Activated T-helper 17 cell treated with anti-CD3 and anti-CD28 coated beads, Interleukin-2, amount 50 U/mL, for 72 hours (primary cell): ENCODE measurements at places on chromosomes 6 and 20. TPM values are rescaled to one million over a fixed set of nuclear protein-coding genes. Genes with fewer than 3 reads are reported as not detected.
A peak's percentile ranks its signal among the peaks of the same experiment; 100 is the strongest.

GRCh38 chr20:20362774-20363433, 5.0 kb upstream of the INSM1 start:
- no peak for ATAC-seq

- no peak for ATAC-seq
Observed at GRCh38 chr20:51620432-51620831, 77.9 kb upstream of the NFATC2 start.

DNA sequence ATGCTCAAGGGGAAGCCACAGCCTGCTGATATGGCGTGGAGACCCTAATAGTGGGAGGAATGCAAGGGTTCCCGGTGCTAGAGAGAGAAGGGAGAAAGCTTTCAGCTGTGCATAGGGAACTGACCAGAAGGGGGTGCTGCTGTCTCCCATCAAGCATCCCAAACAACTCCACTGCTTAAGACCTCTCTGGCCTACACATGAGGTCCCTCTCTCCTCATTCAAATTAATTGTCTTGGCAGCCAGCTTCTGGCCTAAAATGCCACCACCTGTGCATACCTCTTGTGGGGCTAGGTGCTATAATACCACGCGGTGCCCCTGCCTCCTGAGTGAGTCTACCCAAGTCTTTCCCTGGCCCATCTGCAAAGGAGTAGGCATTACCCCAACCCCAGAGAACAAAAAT, 14.5 kb downstream of the ADISSP start:
- ATAC-seq, result peak; percentile 77

DNA sequence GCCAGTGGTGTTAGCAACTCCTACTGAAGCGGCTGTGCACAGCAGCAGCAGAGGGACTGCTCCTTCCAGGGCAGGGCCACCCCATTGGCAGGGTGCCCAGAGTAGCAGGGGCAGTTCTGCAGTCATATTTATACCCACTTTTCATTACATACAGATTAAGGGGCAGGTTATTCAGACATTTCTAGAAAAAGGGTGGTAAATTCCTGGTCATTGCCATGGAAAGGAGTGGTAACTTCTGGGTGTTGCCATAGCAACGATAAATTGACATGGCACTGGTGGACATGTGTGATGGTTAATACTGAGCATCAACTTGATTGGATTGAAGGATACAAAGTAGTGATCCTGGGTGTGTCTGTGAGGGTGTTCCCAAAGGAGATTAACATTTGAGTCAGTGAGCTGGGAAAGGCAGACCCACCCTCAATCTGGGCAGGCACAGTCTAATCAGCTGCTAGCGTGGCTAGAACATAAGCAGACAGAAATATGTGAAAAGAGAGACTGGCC, 45.0 kb downstream of the IYD start:
- ATAC-seq, result no peak

- ATAC-seq, result peak; percentile 28
Observed at GRCh38 chr6:1619673-1620503, 10.2 kb downstream of the FOXC1 start.

DNA sequence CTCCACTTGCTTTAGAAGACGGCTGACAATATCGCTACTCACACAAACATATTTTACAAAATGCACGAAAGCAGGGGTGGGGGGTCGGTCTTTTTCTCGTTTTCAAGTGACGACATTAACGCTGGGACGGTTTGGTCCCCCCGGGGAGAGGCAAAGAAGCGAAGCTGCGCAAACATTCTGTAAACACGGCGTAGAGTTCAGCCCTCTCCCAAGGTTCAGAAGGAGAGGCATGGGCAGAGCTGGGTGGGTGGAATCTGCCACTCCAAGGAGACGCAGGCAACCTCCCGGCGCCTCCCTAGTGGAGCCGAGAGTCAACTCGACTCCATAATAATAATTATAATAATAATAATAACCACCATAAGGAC, 2.4 kb downstream of the NKX2-2 start:
- ATAC-seq, result no peak

GRCh38 chr6:158143700-158144099, 24.4 kb downstream of the SERAC1 start:
- ATAC-seq, result peak; percentile 46

GRCh38 chr6:15995493-15995892, 133.4 kb upstream of the MYLIP start:
- no peak for ATAC-seq

DNA sequence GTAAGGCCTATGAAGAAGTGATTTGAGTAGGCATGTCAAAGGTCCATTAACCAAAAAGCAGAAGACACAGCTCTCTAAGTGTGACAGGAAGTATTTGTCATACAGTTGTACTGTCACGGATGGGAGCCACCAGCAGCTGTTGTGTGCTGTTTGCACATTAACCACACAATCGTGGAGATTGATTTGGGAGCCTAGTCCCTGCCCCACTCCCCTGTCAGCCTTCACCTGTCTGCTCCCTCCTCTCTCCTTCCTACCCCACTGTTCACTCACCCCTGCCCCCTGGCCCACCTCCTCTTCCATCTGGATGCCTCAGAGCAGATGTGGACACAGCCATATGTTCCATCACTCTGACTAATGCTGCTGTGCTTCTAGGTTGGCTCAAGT, 124.7 kb upstream of the SPACA1 start:
- peak; percentile 90 for ATAC-seq

DNA sequence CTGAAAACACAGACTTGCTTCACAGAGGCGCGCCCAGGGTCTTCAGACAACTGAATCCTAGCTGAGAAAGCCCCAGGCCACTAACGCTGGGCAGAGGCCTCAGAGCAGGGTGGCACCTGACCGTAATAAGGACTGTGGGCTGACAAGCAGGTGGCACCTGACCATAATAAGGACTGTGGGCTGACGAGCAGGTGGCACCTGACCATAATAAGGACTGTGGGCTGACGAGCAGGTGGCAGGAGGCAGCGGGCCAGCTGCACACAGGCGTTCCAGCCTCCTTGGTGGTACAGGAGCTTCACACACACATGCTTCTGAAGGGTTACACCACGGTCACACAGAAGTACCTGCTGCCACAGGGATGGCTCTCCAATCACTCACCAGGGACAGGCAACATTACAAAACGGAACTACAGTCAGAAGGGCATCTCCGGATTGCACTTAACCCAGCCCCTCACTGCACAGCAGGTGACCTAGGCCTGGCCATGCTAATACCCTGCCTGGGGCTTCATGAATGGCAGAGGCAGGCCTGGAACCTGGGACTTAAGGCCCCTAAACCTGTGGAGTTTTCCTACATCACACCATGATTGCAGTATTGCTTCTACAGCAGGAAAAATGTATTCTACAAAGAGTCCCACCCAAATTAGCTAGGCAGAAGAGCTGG, 50.8 kb downstream of the PSMG4 start:
- ATAC-seq, result no peak

GRCh38 chr20:4820806-4821518, 99.3 kb downstream of the PRND start:
- ATAC-seq, result no peak

- no peak for ATAC-seq
Observed at GRCh38 chr20:34164381-34164984, 52.4 kb upstream of the EIF2S2 start.

DNA sequence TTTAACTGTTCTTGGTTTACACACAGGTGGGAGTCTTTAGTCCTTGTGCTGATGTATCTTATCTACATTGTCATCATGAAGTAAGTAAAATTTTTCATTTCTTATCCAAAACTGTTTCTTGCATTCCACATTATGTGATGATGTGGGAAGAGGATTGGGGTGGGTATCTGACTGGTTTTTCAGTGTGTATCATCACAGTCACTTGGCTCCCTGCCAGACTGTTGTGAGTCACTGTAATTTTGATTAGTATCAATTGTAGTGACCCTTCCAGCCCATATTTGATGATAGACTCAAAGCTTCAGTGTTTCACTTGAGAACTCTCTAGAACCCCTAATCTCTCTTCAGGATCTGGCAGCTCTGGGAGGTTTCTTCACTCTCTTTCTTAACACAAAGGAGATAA, 84.5 kb upstream of the RIN2 start:
- no peak for ATAC-seq

GRCh38 chr20:17557675-17558006, 12.2 kb upstream of the DSTN start:
- no peak for ATAC-seq

DNA sequence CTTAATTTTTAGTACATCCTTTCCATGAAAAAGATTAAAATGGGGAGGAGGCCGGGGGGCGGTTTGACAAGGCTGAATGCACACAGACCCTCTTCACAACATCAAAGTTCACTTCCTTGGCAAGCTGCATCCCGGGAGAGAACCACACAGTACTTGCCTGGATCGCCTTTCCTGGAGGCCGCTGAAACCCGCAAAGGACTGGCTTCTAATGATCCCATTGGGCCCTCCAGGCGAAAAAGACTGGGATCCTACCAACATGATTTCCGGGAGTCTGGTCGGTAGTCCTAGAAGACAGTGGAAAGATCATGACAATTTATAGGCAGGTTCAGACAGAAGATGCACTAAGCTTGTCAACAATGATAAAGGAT, 60.2 kb downstream of the RIPOR2 start:
- ATAC-seq, result no peak

GRCh38 chr6:87825821-87826221, 123.8 kb upstream of the AKIRIN2 start:
- peak; percentile 74 for ATAC-seq

DNA sequence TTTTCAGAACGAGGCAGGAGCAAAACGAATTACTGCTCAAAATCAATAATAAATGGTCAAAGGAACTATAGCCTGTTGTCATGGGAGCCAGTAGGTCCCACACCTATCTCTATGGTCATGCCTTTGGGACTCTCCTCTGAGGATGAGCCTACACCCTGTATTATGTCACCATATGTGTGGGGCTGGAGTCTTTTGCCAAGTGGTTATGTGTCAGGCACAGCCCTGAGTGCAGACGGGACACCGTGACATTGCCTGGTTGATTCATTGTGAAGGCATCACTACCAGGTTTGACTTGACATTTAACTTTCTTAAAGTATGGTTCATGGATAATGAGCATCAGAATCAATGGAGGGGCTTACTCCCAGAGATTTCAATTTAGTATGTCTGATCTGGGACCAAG, 23.6 kb downstream of the BMP6 start:
- no peak for ATAC-seq

DNA sequence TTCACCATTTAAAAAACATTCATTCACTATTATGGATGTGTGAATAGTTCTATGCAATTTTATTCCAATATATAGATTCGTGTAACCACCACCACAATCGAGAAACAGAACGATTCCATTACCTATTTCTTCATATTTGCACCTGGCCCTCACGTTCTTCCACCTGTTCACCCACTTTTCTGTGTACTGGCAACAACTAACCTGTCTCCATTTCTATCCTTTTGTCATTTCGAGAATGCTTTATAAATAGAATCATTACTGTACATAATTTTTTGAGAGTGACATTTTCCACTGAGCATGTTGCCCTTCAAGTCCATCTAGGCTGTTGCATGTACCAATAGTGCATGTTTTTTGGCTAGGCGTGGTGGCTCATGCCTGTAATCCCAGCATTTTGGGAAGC, 23.2 kb upstream of the STX11 start:
- no peak for ATAC-seq

DNA sequence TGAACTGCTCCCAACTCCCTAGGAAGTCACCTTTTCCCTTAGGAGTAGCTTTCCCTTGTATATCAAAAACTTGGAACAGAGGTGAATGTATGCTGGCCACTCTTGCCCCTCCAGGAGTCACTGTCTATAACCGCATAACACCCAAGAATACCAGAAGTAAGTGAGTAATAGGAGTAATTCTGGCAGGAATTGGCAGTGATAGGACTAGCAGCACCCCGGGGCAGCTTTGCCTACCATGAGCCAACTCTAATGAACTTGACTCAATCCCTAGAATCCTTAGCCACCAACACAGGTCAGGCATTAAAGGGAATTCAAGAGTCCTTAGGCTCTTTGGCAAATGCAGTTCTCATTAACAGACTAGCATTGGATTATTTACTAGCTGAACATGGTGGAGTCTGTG, 28.8 kb upstream of the CD164 start:
- ATAC-seq, result no peak

DNA sequence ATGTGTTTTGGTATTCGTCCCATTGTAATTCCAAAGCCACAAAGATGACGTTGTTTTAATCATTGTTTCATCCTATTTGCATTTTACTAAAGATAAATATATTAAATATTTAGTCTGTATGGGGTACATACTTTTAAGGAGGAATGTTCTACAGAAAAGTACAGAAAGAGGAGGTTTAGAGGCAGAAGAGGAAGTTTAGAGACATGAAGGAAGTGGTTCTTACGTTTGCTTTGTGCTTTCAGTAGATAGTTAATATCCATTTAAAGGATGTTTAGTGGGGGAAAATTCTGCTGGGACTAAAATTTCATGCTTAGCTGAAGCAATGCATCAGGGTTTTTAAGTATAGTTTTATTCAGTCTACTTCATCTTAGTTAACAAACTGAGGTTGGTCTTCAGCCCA, 116.6 kb downstream of the CRYBG1 start:
- ATAC-seq, result no peak

DNA sequence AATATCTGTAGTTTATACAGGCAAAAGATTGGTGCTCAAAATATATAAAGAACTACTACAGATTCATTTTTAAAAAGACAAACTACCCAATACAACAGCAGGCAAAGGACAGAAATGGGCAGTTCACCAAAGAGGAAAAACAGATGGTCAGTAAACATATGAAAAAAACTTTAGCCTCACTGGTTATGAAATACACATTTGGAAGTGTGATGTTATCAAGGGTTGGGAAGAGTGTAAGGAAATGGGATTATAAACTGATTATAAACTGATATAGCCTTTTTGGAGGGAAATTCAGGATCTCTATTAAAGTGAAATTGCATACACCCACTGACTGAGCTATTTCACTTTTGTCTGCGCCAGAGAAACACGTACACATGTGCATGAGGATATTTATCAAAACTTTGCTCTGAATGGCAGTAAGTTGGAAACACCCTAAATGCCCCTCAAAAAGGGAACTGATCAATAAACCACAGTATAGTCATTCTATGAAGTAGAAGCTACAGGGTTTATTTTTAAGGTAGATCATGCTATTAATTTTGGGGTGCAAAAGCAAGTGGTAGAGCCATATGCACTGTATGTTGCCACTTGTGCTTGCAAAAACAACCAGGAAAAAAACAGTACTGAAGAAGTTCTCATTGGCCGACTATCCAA, 32.2 kb upstream of the ARFGEF2 start:
- no peak for ATAC-seq

GRCh38 chr6:168756009-168756634, 315.1 kb downstream of the SMOC2 start:
- ATAC-seq, result no peak

The SPDEF gene
- total RNA-seq, result 0.26 TPM

The PAK5 gene
- not detected for total RNA-seq

The DEFB119 gene
- not detected for total RNA-seq

The KCTD20 gene
- 41.1 TPM for total RNA-seq

The C6orf118 gene
- not detected for total RNA-seq

The SAMD5 gene
- not detected for total RNA-seq

The GNMT gene
- total RNA-seq, result 0.30 TPM

The NEURL2 gene
- total RNA-seq, result 2.1 TPM

The CLDN20 gene
- total RNA-seq, result not detected

The TBP gene
- 16.8 TPM for total RNA-seq

The CDSN gene
- not detected for total RNA-seq

The PNPLA1 gene
- total RNA-seq, result not detected

The MYH7B gene
- total RNA-seq, result 0.24 TPM

The TRAPPC3L gene
- not detected for total RNA-seq

The TRAM2 gene
- total RNA-seq, result 5.4 TPM

The TBPL1 gene
- 14.7 TPM for total RNA-seq

The CD109 gene
- total RNA-seq, result 10.4 TPM

The FAM209B gene
- total RNA-seq, result 0.74 TPM

The USP49 gene
- total RNA-seq, result 8.0 TPM
